ENCODE measurements at places on chromosomes 2 and 18. TPM values are rescaled to one million over a fixed set of nuclear protein-coding genes. Genes with fewer than 3 reads are reported as not detected.

The PROKR1 gene
- not detected for total RNA-seq

The MOGAT1 gene
- total RNA-seq = not detected

The WDR33 gene
- total RNA-seq = 46.7 TPM

The NAT8 gene
- not detected for total RNA-seq

The NTSR2 gene
- not detected for total RNA-seq

The MC5R gene
- not detected for total RNA-seq

The BARD1 gene
- 7.8 TPM for total RNA-seq

The AOX1 gene
- 76.6 TPM for total RNA-seq

The ACMSD gene
- not detected for total RNA-seq

The SLC11A1 gene
- total RNA-seq = 0.09 TPM

The LYG2 gene
- not detected for total RNA-seq

The TUBA3D gene
- total RNA-seq = not detected

The FOXI3 gene
- total RNA-seq = not detected

The LYG1 gene
- 1.2 TPM for total RNA-seq

The AGXT gene
- not detected for total RNA-seq

The FIGN gene
- total RNA-seq = 9.0 TPM

The NT5C1B gene
- not detected for total RNA-seq

The ABHD3 gene
- 5.5 TPM for total RNA-seq

The ITPRIPL1 gene
- not detected for total RNA-seq

The KRTCAP3 gene
- total RNA-seq = 6.9 TPM

The CHRND gene
- total RNA-seq = not detected

The DUSP19 gene
- 1.0 TPM for total RNA-seq

The ALLC gene
- total RNA-seq = not detected

The SFTPB gene
- 0.32 TPM for total RNA-seq

The CNTNAP5 gene
- not detected for total RNA-seq

The REG1A gene
- not detected for total RNA-seq

The MAL gene
- total RNA-seq = not detected

The UGT1A7 gene
- total RNA-seq = not detected

The CCDC74B gene
- total RNA-seq = 0.61 TPM

The TEKT4 gene
- not detected for total RNA-seq

The BBS5 gene
- total RNA-seq = 9.0 TPM

The LRRC30 gene
- not detected for total RNA-seq

The PECR gene
- total RNA-seq = 8.3 TPM

The TXNDC2 gene
- total RNA-seq = not detected

The FBXO41 gene
- 3.7 TPM for total RNA-seq

The MALL gene
- total RNA-seq = 1.8 TPM

The LOXL3 gene
- total RNA-seq = 0.93 TPM

The KLHL30 gene
- total RNA-seq = 0.27 TPM

The ABCG5 gene
- not detected for total RNA-seq

The WDFY1 gene
- total RNA-seq = 41.8 TPM

All from MCF 10A (cell line).